Activated T-helper 1 cell treated with anti-CD3 and anti-CD28 coated beads, Interleukin-12 subunit alpha, Interleukin-12 subunit beta, Interleukin-2, Interleukin-4 antibody, amounts not matched to agents 30 ng/mL and 10 ng/mL and 1 ng/mL, durations not matched to agents 14 hours and 24 hours and 36 hours (primary cell): ENCODE measurements at places on chromosomes 2 and 18.

DNA sequence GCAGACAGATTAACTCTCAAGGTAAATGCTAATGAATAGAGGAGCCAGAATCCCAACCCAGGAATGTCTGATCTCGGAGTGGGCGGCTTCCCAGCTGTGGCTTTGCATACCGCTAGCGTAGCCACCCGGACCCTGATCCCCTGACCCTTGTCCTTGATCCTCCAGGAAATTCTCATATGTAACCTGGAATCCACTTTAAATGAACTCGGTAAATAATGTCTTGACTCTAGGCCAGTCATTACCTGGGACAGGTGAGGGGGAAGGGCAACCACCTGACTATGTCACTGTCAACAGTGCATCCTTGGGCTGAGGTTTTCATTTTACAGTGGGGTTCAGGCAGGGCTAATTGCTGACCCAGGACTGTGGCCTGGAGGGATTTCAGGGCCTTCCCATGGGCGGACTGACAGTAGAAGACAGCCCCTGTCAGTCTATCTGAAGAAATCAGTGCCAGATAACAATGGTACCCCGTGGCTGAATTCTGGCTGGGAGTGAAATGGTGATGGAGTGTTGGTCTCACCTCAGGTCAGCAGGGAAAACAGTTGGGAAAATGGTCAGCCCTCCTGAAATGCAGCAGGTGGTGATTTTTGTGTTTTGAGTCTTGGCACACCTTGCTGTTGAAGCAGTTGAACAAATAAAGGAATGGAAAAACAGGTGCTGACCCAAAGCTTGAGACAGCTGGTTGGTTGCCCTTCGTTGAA is 9.6 kb downstream of the ACKR3 start:
- DNase-seq: no peak

DNA sequence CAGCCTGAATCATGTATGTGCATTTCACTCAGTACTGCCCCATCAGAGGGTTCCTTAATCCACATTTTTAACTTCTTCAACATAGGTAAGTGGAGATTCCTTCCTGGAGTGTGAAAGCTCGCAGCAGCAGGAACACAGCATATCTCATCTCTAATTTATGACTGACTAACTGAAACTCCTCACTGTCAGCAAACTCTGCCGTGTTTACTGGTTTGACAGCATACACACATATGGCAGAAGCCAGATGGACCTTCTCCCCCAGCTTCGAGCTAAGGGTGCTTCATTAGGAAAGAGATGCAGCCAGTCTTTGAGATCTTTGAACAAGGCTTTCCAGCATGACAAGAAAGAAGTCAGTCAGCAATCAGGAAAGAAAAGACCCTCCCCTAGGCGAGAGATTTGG is 200.3 kb upstream of the ACVR2A start:
- DNase-seq: no peak

DNA sequence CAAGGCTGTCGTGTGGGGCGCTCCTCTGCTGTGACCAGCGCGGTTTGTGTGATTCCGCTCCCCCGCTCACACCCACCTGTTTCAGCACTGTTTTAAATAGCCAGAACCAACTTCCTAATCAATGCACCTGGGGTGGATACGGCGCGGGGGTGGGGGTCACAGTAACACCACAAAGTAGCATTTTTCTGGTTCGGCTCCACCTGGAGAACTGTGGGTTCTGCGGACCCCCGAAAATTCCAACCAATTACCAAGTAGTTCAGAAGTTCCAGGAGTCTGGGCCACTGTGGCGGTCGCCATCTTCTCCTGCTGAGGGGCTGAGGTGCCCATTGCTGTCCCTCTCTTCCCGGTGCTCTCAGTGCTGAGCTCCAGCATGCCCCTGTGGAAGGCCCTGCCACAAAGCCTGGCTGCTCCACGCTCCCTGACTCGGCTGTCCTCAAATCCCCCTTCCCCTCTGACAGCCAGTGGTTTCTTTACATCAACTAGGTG is 79.4 kb downstream of the GFPT1 start:
- no peak for DNase-seq

DNA sequence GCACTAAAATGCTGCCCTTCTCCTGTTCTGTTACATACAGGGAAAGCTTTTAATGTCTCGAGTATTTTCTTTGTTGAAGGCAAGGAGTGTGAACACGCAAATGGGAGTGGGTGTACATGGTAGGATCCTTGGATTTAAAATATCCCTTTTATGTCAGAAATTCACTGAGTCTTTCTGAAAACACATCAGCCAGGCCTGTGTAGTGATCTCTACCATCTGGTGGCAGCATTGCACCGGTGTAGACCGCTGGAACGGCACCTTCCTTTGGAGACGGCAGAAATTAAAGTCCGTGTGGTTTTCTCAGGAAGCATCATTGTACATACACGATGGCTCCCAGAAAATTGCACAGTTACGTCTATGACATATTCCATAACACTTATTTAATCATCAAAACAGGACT is 515.8 kb downstream of the GALR1 start:
- DNase-seq: no peak

- DNase-seq: no peak
Measured at GRCh38 chr2:233455491-233455890, 101.2 kb downstream of the DGKD start.

DNA sequence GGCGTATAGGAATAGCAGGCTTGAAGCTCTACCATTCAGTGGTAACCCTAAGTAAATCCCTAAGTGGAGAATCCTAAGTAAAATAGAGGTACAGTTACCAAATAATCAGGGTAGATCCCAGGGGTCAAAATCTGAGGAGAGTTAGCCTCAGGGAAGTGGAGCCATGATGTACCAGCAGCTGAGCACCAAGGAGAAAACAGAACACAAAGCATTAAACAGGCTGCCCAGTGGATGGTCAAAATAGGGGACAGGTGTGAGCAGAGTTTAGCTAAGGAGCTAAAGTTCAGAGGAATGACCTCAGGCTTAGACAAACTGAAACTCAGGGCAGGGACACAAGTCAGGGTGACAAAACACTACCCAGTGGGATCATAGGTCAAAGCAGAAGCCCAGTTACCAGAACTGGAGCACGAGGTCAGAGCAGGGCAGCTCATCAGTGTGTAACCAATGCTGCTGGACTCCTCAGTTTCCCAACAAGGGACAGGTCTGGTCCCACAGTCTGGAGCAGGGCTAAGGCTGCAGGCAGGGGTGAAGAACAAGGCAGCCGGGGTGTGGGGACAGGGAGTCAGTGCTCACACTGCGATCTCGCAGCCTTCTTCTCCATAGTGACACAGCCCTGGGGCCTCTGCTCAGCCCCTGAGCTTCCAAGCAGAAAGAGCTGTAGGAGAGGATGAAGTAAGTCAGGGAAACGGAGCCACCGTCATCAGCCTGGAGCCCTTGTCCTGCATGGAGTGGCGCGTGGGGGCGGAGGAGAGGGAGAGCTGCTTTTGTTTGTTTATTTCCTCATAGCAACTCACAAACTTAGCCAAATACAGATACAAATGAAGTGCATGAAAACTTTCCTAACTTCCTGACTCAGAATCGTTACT is 264.0 kb downstream of the MREG start:
- DNase-seq: no peak
